NCI-H1105 treated with DMSO at 0.1 percent for 48 hours (cell line): ENCODE measurements at places on chromosomes 6 and 20.

DNA sequence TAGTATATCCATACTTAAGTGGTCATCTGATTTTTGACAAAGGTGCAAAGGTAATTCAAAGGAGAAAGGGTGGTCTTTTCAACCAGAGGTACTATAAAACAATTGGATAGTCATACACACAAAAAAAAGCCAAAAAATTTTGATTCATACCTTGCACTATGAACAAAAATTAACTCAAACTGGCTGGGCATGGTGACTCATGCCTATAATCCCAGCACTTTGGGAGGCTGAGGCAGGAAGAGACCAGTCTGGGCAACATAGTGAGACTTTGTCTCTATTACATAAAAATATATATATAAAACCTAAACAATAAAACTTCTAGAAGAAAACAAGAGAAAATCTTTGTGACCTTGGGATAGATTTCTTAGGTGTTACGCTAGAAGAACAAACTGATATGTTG is 43.8 kb upstream of the ADIG start:
- no peak for DNase-seq

DNA sequence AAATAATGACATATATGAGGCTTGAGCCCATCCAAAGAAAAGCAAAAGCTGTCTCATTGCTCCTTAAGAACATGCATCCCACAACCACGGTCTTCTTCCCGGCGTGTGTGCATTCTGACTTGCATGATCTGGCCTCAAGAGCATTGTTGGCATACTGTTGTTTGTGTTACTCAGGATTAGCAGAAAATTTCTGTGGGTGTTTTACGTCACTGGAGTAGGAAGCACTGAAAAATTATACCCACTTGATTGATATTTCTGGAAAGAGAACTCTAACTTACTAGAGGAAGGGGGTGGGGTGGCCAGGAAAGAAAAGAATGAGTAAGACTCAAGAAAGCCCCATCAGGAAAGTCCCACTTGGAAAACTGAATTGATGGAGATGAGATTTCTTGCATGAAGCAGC is 326.2 kb upstream of the PRDM1 start:
- DNase-seq: no peak

DNA sequence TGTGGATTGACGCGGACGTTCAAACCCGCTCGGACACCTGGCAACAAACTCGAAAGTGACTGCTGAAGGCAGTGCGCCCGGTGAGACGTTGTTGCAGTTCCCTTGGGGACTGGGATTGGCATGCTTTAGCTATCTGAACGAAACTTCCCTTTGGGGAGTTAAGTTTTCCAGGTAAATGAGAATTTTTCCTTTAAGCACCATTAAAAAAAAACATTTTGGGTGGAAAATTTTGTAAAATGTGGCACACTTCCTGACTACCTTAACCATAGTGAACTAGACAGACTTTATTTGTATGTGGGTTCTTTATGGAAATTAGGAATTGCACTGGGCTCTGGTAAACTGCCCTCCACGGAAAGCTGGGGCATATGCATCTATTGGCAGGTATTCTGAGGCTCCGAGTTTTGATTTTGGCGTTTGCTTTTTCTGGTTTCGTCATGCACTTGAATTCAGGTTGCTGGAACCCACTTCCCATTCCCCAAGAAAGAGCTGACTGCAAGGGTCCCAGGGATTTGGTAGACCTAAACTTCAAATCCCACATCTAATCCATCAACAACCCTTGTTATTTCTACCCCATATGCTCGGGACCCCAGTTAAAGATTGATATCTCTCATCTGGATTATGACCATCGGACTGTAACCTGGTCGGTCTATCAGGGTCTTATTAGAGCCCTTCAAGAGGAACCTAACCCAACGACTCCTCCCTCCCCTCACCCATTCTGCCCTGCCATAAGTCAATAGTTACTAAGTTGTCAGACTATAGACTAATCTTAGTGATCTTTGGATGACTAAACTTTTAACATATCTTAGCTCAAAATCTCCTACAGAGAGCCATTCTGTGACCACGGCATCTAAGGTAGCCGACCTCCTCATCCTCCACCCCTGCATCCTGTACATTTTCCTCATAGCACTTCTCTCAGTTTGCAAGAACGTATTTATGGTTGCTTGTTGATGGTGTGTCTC is 800 bp upstream of the DYNLT1 start:
- DNase-seq: no peak

GRCh38 chr20:54497931-54498718 is 22.7 kb downstream of the DOK5 start:
- DNase-seq: no peak

GRCh38 chr6:53504512-53504911 is 40.4 kb downstream of the GCLC start:
- no peak for DNase-seq

- no peak for DNase-seq
These were observed 106.8 kb upstream of the DOK5 start for GRCh38 chr20:54368570-54368969.

DNA sequence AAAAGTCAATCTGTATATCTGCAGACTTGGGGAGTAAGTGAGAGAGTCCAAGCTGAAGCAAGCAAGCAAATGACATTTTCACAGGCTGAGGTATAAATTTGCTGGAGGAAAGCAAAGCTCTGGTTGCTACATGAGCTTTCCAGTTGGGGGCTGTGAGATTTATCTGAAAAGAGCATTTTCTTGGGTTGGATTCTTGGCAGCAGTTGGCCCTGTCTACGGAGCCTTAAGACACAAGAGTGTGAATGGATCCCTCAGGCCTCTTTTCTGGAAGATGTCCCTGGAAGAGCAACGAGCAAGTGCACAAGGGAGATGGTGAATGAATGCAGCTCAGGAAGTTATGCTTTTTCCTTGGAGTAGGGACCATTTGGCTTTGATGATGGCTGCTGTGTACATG is 30.8 kb downstream of the ISM1 start:
- DNase-seq: no peak

- DNase-seq: no peak
These were observed 331.3 kb downstream of the BCKDHB start for GRCh38 chr6:80437801-80438200.

- DNase-seq: no peak
These were observed 143.9 kb downstream of the DTNBP1 start for GRCh38 chr6:15518878-15519277.
